ENCODE measurements at places on chromosomes 2 and 18.

DNA sequence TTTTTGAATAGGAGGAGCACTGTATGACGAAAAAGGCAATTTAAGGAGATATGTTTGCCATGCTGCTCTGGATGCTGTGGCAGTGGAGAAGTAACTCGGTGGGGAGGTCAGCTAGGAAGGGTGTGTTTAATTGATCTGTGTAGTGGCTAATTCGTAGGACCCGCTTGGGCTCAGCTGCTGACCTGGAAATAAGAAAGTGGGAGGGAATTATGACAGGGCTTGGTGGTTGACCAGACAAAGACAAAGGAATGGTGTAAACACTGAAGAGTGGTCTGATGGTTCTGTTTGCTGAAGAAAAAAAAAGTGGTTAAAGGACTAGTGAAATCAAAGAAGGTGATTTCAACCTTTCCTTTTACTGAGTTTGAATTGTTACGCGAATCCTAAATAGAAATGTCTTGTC is 146.0 kb downstream of the MAP4K4 start:
- no peak for DNase-seq

- DNase-seq = no peak
Observed at GRCh38 chr2:151614606-151615306, 119.5 kb downstream of the NEB start.

DNA sequence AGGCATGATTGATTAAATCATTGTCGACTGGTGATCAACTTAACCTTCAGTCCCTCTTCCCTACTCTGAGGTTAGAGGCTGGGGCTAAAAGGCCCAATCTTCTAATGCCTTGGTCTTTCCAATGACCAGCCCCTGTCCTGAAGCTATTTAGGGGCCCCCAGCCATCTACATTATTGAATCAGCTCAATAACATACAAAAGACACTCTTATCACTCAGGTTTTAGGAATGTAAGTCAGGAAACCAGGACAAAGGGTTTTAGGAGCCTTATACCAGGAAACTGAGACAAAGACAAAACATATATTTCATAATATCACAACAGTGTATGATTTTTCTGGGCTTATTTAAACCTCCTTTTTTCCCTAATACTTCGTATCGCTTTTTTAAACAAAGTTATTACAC is 198.6 kb downstream of the RNF152 start:
- DNase-seq = no peak

DNA sequence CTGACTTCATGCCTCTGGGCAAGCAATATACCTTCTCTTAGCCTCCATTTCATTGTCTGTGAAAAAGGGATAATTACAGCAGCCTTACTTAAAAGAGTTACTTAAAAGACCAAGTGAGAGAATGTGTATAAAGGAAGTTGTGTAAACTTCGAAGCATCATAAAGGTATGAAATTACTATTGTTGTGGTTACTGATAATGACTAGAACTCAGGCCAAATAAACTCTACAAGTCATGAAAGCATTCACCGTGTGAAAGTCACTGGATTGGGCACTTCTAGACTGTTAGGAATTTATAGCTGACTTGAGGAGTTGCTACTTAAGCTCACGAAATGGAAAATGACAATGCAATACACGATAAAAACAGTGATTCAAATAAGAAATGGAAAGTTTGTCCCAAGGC is 67.4 kb upstream of the HAAO start:
- DNase-seq = no peak

- no peak for DNase-seq
Observed at GRCh38 chr2:12313445-12314126, 403.1 kb upstream of the TRIB2 start.

GRCh38 chr2:157269922-157270321 is 12.4 kb downstream of the GALNT5 start:
- no peak for DNase-seq

- no peak for DNase-seq
Observed at GRCh38 chr2:233926806-233927205, 9.6 kb downstream of the TRPM8 start.

GRCh38 chr2:108585436-108585835 is 51.2 kb downstream of the LIMS1 start:
- no peak for DNase-seq

GRCh38 chr18:58225101-58225500 is 181.1 kb downstream of the NEDD4L start:
- no peak for DNase-seq

GRCh38 chr2:99710721-99711120 is 220.9 kb upstream of the REV1 start:
- DNase-seq = no peak

DNA sequence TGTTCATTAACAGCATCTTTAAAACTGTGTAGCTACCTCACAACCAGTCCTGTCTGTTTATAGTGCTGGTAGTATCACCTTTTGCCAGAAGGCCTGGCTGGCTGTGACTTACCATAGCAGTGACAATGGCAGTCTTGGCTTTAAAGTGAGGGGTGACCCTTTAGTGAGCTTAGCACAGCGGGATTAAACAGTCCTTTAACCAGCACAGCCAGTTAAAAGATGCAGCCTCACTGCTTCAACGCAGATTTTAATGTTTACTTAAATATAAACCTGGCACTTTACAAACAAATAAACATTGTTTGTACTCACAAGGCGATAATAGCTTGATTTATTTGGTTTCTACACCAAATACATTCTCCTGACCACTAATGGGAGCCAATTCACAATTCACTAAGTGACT is 7.0 kb downstream of the RRM2 start:
- no peak for DNase-seq

GRCh38 chr2:134432435-134432883 is 178.6 kb downstream of the MGAT5 start:
- no peak for DNase-seq

- DNase-seq = no peak
Observed at GRCh38 chr2:203631068-203631757, 75.2 kb upstream of the CD28 start.

DNA sequence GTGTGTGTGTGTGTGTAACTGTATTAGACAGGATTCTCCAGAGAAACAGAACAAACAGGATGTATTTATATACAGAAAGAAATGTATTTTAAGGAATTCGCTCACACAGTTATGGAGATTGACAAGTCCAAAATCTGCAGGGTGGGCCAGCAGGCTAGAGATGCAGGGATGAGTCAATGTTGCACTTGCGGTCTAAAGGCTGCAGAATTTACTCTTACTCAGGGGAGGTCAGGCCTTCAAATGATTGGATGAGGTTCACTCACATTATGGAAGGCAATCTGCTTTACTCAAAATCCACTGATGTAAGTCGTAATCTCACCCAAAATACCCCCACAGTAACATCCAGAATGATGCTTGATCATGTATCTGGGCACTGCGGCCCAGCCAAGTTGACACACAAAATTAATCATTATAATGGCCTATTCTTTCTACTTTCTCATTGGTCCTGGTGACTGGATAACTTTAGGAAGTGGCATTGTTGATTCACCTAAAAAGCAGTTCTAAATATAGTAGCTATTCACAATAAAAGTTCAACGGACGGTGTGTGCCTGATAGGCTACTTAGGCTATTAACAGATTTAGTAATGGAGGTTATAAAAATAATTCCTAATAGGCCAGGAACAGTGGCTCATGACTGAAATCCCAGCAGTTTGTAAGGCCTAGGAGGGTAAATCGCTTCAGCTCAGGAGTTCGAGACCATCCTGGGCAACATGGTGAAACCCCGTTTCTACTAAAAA is 40.6 kb upstream of the ACYP2 start:
- DNase-seq = no peak

- no peak for DNase-seq
Observed at GRCh38 chr2:210531482-210531881, 24.9 kb upstream of the CPS1 start.

DNA sequence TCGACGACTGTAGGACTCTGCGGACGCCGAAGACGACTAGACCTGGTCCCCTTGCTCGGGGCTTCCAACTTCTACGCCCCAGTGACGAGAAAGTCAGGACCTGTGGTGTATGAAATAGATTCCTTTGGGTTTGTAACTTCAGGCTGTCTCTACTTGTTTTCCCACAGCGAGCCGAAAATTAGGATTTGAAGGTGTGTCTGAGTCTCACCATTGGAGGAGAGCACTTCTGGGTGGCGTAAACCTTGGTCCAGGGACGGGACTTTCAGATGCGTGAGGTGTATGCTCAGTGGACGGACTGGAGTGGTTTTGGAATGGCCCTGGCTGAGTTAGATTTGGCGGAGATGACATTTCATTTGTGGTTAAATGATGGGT is 1.3 kb downstream of the BIRC6 start:
- DNase-seq = no peak

Measured in T1000 (cell line).